Colonic mucosa (tissue), 4 donors: ENCODE measurements at places on chromosomes 3 and 15. TPM values are rescaled to one million over a fixed set of nuclear protein-coding genes. Genes with fewer than 3 reads are reported as not detected.

DNA sequence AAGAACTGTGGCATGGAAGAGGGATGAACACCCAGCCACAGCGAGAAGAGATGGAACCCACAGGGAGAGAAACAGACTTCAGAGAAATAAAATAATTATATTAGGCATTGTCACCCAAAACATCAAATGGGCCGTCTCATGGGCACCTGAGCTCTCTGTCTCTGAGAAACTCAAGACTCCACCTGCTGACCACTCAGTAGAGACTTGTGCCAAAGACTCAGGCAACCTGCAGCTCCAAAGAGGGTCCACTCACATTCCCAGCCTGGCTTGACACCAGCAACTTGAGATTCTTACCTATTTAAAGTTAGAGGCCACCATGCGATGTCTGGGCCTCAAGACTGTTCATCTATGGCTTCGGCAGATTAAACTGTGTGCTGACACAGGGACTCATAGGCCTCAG, 12.0 kb downstream of the SEMA5B start:
- no peak overlapping the region for H3K4me3 ChIP-seq
- H3K27me3 ChIP-seq: peaks cover 6% of the 10 kb centered on the region
- H3K27ac ChIP-seq: no peak overlapping the region
- H3K36me3 ChIP-seq: no peaks in the 10 kb centered on the region
- no peaks in the 10 kb centered on the region for H3K4me1 ChIP-seq

DNA sequence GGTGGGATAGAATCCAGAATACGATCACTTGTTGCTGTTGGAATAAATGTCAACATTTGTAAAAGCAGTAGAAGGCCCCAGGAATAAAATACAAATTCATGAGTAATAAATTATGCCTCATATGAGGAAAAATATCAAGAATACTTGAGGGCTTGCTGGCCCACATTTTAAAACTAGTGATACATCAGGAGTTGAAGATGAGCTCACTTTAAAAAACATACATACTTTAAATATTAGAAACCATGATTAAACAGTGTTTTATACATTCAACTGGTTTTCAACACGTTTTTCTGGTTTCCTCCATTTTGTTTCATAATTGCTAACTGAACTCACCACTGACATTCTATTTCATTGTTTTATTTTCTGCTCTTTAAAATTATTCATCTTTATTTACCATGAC, 141.4 kb downstream of the TFG start:
- H3K27ac ChIP-seq: no peak overlapping the region

GRCh38 chr3:59267021-59267420, 217.2 kb upstream of the CFAP20DC start:
- H3K27ac ChIP-seq: no peak overlapping the region
- H3K36me3 ChIP-seq: no peaks in the 10 kb centered on the region
- no peak overlapping the region for H3K4me3 ChIP-seq
- H3K4me1 ChIP-seq: no peaks in the 10 kb centered on the region
- no peaks in the 10 kb centered on the region for H3K27me3 ChIP-seq

DNA sequence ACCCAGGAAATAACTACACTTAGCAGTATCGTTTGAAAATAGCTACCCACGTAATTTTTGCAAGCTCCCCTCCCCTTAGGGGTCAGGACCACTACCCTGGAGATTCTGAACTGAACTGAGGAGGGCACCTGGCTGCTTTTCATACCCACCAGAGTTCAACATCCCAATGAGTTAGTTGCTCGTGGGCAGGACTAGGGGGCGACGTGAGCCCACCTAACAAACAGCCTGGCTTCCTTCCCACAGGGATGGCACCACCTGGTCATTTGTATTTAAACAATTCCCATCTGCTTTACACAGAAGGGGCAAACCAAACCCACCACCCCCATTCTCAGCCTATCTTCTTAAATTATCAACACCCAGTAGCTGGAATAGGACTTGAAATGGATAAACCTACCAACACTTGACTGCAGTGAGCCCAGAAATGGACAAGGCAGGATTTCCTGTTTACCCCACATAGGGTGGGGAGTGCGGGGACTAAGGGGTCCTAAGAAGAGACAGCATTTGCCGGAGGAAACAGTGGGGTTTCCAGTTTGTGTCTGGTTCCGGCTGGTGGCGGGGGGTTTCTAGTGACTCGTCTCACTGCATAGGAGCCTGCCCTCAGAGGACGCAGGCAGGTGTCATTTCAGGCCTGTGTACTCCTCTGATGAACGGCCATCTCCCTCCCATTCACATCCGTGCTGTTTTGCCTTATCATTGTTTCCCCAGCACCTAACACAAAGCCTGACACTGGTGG, 11.6 kb upstream of the VGLL4 start:
- no peak for DNase-seq
- no peaks in the 10 kb centered on the region for H3K36me3 ChIP-seq
- peaks cover 1% of the 10 kb centered on the region for H3K4me1 ChIP-seq
- H3K27ac ChIP-seq: no peak overlapping the region

DNA sequence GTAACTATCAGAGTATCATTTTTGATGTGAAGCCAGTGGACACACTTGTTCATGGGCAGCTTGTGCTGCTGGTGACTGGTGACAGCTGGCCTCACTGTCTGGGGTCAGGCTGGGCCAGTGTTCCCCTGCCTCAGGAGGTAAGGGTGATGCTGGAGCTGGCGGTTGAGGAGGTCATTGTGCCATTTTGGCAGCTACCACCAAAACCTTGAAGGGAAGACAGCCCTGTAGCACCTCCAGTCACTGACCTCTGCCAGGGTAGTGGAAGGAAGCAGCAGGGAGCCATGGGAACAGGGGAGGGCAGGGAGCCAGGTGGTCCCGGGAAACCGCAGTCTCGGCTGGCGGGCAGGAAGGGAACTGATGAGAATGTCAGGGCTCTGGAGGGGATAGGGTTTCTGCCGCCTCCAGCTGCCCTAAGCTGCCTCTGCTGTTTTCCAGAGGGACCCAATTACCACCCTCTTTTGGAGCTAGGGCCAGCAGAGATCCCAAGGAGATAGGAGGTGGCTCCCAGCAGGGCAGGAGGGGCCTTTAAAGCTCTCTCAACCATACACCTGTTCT, 24.8 kb downstream of the FOXL2NB start:
- no peaks in the 10 kb centered on the region for H3K36me3 ChIP-seq
- no peaks in the 10 kb centered on the region for H3K4me1 ChIP-seq
- H3K4me3 ChIP-seq: no peak overlapping the region
- no peaks in the 10 kb centered on the region for H3K27me3 ChIP-seq
- no peak overlapping the region for H3K27ac ChIP-seq
- no peak for DNase-seq

GRCh38 chr3:107275511-107275910, 101.7 kb upstream of the CCDC54 start:
- no peaks in the 10 kb centered on the region for H3K4me1 ChIP-seq
- no peaks in the 10 kb centered on the region for H3K36me3 ChIP-seq
- no peak overlapping the region for H3K27ac ChIP-seq

Gene SCN11A
- 0.61 TPM for total RNA-seq

Gene XYLB
- 17.4 TPM for total RNA-seq

Gene LIPH
- 104 TPM for total RNA-seq

Gene THOC7
- 61.9 TPM for total RNA-seq
